ENCODE measurements at places on chromosomes 11 and 22.

GRCh38 chr11:72042064-72042745 is 38.1 kb downstream of the NUMA1 start:
- no peak for DNase-seq

- peak; percentile 95 for DNase-seq
Observed at GRCh38 chr11:12606597-12606996, 67.6 kb upstream of the TEAD1 start.

- no peak for DNase-seq
Observed at GRCh38 chr11:116798368-116798767, 6.7 kb upstream of the APOA5 start.

- no peak for DNase-seq
Observed at GRCh38 chr11:12188548-12189317, 78.3 kb downstream of the MICAL2 start.

DNA sequence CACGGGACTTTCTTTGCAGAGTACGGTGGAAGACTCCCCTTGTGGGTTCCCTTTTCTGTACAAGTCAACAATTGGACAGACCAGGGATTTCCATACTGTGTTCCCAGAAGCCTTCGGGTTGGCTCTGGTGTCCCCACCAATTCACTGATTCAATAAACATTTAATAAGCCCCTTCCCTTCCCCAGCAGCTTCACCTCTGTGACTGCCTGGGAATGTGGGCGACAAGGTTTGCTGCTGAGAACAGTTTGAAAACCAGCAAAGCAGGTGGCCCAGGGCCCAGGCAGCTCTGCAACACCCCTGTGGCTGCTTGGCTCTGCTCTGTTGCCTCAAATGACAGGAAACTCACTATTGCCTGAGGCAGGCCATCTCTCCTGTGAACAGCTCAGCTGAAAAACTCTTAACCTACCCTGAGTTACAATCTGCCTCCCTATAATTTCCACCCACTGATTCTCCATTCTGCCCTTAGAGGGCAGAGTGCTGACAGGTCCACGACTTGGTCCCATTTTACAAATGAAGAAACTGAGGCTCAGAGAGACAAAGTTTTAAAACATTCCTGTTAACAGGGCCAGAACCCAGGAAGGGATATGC is 10.4 kb downstream of the ADORA2A start:
- DNase-seq: peak; percentile 76

GRCh38 chr11:2787816-2788167 is 88.0 kb upstream of the KCNQ1OT1 start:
- no peak for DNase-seq

DNA sequence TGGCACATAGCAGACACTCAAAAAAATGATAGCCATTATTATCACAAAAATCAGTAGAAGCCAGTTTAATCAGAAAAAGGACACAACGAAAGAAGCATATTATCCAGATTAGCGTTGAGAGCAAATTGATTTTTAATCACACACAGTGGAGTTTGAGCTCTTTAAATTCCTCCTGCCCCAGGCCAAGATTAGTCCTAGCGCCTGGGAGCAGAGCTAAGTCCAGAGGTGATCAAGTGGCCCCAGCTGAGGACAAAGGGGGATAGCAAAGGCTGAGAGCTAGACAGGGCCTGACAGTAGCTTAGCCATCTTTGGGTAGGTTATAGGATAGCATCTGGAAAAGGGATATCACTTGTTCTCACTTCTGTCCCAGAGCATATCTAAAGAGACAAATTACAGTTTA is 133.6 kb downstream of the NXPE2 start:
- DNase-seq: no peak

- DNase-seq: no peak
Observed at GRCh38 chr11:81092522-81092921, 1641.1 kb downstream of the FAM181B start.

GRCh38 chr11:19218216-19218615 is 16.4 kb upstream of the CSRP3 start:
- no peak for DNase-seq

- no peak for DNase-seq
Observed at GRCh38 chr22:11605468-11605981, 3922.5 kb upstream of the OR11H1 start.

DNA sequence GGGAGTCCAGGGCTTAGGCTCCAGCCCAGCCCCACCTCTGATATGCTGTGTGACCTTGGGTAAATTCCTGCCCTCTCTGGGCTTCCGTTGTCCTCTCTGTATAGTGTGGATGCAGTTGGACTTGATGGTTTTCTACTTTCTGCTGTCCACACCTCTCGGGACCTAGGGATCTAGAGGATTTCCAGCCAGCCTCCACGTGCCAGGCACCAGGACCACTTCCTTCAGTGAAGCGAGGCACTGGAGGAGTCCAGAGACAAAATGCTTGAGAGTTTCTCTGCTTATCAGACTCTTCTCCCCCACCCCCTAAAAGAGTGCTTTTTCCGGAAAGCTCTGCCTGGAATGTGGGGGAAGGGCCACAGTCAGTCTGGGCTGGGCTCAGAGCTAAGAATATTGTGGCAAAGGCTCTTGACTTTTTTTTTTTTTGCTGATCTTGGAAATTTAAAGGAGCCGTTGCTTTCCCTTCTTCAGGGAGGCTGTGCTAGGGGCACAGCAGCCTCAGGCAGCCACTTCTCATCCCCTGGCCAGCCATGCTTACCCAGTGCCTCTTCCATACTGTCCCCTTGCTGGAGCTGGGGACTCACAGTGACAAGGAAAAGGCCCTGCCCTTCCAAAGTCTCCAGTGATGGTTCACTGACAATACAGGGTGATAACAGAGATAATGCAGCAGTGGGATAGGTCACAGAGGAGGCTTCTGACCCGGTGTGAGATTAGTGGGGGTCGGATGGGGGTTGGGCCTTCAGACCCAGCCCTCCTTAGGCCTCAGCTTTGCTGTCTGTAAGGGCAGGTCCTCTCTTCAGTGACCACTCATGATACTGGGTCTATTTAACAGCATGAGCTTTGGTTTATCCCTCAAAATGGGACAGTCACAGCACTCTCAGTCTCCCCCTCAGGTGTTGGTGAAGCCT is 2.9 kb upstream of the SERPINH1 start:
- DNase-seq: peak; percentile 94

DNA sequence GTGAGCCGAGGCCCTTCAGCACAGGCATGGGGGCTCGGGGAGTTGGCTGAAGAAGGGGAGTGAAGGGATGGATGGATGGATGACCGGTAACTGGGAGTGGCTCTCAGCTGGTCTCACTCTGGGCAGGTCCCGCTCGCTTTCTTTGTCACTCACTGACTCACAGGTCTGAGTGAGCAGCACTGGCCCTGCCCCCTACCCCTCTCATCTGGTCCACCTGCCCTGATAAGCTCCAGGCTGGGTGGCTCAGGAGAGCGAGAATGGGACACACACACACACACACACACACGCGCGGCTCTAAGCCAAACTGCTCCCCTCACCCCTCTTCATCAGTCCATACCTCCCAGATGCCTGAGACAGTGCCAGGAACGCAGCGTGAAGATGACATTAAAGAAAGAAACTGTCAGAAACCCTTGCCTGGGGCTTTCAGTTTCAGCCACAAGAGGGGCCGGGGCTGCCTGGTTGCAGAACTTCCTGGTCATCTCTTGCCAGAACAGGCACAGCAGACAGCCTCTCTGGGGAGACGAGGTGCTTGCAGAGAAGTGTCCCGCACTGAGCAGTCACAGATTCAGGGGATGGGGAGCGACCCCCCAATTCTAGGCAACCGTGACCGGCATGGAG is 16.5 kb upstream of the SHISAL1 start:
- peak; percentile 20 for DNase-seq

GRCh38 chr11:7115780-7116179 is 27.0 kb downstream of the RBMXL2 start:
- no peak for DNase-seq

GRCh38 chr11:41457216-41458014 is 2.0 kb downstream of the LRRC4C start:
- DNase-seq: no peak

GRCh38 chr22:38271927-38272372 is 860 bp downstream of the TMEM184B start:
- peak; percentile 25 for DNase-seq

- DNase-seq: peak; percentile 75
Observed at GRCh38 chr11:79026803-79027445, 413.9 kb downstream of the TENM4 start.

GRCh38 chr22:30947173-30947815 is 21.3 kb downstream of the MORC2 start:
- DNase-seq: no peak

DNA sequence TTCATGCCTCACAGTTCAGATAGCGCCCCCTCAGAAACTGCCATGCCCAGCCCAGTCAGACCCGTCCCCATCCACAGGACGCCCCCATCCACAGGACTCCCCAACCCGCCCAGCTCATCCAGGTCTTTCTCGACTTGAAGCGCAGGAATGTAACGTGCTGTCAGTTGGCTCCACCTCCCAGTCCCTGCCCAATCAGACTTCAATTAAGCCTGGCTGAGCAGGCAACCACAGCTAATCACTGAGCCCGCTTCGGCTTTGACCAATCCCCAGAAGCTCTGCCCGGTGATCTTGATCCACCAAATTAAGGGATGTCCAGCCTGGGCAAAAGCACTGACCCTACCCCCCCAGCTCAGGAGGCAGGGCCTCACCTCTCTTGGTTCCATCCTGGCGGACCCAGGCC is 10.5 kb upstream of the MFNG start:
- peak; percentile 83 for DNase-seq

DNA sequence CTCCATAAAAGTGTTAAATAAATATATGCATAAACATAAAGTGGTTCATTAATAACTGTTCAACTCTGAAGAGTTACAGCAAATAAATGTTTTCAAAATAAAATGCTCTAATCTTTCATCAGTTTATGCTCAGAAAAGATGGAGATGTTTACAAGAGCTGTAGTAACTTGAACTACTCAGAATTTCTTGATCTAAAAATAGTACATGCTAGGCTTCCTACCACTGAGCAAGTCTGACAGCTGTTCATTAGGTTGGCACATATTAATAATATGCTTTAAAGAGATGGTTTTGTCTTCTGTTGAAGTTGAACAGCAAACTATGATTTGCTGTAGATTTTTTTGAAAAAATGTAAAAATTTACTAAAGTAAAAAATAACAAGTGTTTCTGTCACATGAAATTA is 10.8 kb upstream of the SLN start:
- DNase-seq: no peak

GRCh38 chr11:71155846-71156245 is 96.5 kb downstream of the SHANK2 start:
- no peak for DNase-seq

- DNase-seq: no peak
Observed at GRCh38 chr22:31628969-31629708, 32.9 kb downstream of the PISD start.

- no peak for DNase-seq
Observed at GRCh38 chr11:55673860-55674259, 11.9 kb downstream of the OR4C6 start.
